ENCODE measurements at places on chromosomes 1 and 21. TPM values are rescaled to one million over a fixed set of nuclear protein-coding genes. Genes with fewer than 3 reads are reported as not detected.

RGL1 gene
- polyA plus RNA-seq = 9.6 TPM

SYTL1 gene
- 3.2 TPM for polyA plus RNA-seq

E2F2 gene
- polyA plus RNA-seq = 2.4 TPM

PTGER3 gene
- polyA plus RNA-seq = 4.0 TPM

TCHHL1 gene
- not detected for polyA plus RNA-seq

MAP1LC3C gene
- polyA plus RNA-seq = 1.3 TPM

DEPDC1 gene
- polyA plus RNA-seq = 0.60 TPM

HPDL gene
- 4.9 TPM for polyA plus RNA-seq

KLHL21 gene
- 5.1 TPM for polyA plus RNA-seq

TIE1 gene
- 1.2 TPM for polyA plus RNA-seq

LCE1B gene
- not detected for polyA plus RNA-seq

RGS4 gene
- polyA plus RNA-seq = 1.6 TPM
